ENCODE measurements at places on chromosomes 2 and 18.

DNA sequence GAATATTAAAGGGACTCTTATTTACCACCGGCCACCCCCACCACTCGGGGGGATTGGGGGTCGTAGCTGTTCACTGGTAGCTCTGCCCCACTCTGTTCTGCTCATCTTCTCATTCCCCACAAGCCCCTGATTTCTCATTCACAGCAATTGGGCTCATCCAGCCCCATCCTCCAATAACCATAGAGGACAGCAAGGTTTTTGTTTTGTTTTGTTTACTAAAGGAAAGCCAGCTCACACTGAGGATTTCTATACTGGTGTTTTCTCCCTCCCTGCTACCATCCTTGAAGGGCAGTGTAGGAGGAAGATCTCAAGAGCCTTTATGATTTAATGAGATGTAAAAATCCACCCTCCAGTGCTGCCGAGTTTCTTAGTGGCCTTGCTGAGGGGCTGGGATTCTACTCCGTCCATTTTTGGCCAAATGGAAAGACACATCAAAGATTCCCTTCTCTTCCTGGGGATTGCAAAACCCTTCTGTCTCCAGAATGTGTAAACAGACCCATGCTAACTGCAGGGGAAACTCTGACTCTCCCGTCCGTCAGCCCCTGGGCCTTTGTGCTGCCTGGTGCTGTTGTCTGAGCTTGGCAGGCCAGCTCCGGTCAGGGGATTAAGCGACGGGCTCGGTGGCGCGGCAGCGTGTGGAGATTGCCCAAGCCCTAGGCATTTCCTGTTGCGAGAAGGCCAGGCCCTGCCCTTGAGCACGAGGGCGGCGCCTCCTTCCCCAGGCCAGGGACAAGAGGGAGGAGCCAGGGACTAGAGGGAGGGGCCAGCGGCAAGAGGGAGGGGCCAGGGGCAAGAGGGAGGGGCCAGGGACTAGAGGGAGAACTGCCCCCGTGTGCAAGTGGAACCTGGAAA, 165.0 kb downstream of the ANTXR1 start:
- no peak for DNase-seq

DNA sequence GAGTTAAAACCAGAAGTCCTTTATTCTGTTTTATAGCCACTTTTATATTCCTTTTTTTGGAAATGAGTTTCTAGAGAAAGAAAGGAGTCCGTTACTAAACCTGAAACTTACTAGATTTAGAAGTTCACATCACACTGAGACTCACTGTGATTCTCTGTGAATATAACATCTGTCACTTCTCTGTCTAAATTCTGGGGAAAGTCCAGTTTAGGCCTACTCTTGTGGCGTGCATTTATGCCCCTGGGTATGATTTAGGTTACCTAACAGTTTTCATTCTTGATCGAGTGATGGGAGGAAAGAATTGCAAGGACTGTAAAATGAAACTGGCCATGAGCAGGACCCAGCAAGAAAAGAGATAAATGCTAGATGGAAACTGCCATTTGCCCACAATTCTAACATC, 449.6 kb downstream of the SPAG16 start:
- DNase-seq: no peak

DNA sequence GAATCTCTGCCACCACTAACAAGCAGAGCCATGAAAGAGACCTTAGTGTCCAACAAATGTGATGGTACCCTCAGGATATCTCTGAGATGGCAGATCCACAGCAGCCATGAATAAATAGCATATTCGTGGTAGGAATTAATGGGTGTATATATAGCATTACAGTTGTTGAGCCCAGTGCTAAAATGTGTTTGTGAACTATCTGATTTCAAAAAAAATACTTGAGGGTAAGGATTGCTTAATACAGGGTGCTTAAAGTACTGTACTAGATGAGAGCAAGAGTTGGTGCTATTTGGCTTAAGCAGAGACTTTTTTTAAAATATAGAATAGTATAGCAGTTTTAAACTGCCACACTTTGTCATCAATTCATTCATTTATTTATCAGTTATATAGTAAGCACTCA, 101.5 kb upstream of the GALNT5 start:
- DNase-seq: no peak

GRCh38 chr2:207478572-207478971, 51.2 kb upstream of the CREB1 start:
- DNase-seq: no peak

DNA sequence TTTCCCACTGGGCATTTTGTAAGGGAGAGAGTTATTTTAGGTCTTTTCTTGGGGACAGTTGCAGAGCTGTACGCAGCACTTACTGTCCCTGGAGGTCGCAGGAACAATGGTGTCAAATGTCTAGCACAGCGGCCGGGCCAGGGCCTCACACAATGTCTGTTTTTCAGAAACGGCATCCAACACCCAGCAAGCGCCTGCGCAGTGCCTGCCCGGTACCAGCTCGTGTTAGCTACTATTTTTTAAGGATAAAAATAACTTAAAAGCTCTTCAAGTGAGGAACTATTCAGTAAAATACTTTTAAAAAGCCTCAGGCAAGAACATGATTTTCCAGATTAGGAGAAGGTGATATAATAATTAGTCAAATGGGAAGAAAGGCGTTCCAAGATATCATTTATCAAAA, 90.0 kb downstream of the MBP start:
- DNase-seq: no peak

GRCh38 chr2:210315015-210315788, at the start of gene MYL1:
MYL1 (minus strand) TSS chr2:210315174; CDS start chr2:210315042, 132 bp downstream.
- DNase-seq: no peak

- no peak for DNase-seq
Measured at GRCh38 chr2:67216103-67216502, 181.0 kb upstream of the ETAA1 start.

DNA sequence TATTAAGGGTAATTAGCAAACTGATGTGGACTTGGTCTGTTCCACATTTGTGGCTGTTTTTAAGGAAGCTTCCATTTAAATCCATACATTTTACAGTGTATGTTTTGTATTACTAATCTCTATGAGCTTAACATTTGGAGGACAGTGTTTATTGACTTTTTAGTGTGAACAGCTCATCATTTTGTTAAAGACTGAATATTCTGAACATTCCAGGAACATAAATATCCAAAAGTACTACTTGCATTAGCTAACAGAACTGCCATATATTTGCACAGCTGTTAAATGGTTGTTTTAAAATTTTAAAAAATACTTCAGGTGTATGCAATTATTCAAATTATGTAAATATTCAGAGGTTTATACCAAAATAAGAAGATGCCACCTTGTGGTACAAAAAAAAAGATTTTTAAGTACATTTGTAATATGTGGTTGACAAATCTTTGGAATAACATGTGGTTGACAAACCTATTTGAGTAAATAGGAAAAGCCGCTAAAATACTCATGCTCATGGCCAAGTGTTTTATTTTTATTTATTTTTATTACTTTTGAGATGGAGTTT, 439.7 kb upstream of the FANCL start:
- DNase-seq: no peak

GRCh38 chr18:58258692-58259342, 214.8 kb downstream of the NEDD4L start:
- DNase-seq: no peak

DNA sequence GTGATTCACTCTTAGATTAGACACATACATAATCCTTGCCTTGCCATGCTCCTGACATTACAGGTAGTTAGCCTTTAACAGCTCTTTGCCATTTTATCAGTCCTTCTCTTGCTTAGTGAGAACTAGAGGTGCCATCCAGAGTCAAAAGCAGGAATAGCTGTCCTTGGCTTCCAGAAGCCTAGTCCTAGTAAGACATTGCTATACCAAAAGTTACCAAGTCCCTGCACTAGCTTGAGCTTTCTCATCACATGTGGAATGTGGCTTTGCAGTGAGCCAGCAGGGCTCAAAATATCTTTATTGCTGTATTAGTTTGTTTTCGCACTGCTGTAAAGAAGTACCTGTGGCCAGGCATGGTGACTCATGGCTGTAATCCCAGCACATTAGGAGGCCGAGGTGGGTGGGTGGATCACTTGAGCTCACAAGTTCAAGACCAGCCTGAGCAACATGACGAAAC, 104.7 kb upstream of the NOSTRIN start:
- DNase-seq: no peak

- DNase-seq: no peak
Measured at GRCh38 chr2:1972948-1973347, 228.6 kb upstream of the PXDN start.

DNA sequence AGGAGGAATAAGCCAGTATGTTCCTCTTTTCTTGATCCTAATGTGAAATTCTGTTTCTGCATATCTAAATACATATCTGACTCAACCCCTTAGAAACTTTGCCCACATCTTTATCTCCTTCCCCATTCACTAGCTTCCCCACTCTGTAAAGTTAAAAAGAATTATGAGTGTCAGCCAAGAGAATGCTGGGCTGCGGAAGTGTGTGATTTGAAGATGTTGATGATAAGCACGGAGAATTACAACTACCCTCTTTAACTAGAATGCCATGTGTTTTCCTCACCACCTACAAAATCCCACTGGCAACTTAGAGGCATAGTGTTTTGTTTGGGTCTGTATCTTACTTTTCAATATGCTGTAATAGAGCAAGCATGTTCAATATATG, 490.4 kb upstream of the FANCL start:
- no peak for DNase-seq

DNA sequence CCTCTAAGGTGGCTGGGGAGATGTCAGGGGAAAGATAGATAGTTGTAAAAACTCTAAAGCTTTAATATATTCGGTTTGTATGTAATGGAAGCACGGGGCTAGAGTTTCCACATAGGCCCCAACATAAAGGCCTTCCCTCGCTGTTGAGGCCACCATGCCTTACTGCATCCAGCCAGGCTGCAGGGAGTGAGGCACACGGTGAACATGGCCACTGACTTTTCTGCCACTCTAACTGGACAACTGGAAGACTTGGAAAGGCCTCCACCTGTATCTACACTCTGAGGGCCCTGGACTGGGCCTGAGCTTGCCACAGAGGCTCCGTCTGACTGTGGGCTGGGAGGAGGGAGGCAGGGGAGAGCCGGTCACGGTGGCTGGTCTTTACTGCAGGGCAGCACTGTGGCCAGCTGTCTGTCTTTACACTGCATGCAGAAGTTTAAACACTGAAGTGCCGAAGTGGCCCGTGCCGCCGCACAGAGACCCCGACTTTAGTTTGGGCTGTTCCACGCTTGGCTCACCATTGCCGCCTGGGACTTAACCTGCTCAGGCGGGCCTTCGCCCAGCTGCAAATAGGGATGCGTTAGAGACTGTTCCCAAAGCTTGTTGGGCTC, 66.7 kb downstream of the EMILIN2 start:
- DNase-seq: peak; percentile 54

DNA sequence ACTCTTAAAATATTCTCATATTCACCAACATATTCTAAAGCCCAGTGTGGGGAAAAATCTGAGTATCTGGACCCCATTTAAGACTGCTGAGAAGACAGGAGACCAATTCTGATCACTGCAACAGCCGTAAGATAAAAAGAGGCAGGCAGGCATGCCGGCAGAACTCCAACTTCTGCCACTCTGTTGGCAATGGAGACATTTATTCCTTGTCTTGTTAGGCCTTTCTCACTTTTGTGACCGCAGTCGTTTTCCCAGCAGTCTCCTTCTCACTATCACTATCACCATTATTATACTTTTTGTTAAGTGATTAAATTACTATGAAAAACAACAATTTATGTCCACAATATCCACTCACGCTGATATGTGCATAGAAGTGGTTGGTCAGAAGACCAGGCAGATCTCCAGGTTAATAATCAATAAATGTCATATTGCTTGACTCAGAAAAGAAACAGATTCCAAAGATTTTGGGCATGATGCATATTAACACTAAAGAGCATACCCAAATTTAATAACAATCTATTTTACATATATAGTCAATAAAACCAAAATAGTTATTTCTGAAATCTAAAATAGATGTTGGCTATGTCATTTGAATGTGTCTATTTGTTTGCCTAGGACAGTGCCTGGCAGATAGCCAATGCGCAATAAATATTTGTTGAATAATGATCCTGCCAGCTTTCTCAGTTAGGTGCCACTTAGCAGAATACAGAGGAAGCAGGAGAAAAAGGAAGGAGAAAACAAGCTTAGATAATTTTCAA, 38.2 kb downstream of the SESTD1 start:
- no peak for DNase-seq

- no peak for DNase-seq
Measured at GRCh38 chr18:69257861-69258458, 142.7 kb upstream of the DOK6 start.

- DNase-seq: no peak
Measured at GRCh38 chr2:8006181-8006580, 675.7 kb upstream of the ID2 start.

DNA sequence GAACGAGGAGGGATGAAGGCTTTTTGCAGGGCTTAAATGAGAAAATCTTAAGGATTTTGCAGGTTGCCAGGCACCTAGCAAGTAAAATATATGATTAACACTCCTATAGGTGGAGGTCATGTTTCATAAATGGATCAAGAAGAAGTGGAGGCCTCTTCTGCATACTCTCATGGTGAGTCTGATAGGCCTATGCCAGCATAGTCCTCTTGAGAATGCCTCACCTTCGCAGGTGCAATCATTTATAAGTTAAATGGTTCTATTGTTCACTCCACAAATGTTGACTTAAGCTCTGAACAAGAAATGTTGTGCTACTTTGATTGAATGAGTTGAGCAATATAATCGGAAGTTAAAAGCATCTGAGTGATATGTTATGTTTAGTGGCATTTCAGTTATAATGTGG, 12.1 kb downstream of the LRRTM1 start:
- DNase-seq: no peak

DNA sequence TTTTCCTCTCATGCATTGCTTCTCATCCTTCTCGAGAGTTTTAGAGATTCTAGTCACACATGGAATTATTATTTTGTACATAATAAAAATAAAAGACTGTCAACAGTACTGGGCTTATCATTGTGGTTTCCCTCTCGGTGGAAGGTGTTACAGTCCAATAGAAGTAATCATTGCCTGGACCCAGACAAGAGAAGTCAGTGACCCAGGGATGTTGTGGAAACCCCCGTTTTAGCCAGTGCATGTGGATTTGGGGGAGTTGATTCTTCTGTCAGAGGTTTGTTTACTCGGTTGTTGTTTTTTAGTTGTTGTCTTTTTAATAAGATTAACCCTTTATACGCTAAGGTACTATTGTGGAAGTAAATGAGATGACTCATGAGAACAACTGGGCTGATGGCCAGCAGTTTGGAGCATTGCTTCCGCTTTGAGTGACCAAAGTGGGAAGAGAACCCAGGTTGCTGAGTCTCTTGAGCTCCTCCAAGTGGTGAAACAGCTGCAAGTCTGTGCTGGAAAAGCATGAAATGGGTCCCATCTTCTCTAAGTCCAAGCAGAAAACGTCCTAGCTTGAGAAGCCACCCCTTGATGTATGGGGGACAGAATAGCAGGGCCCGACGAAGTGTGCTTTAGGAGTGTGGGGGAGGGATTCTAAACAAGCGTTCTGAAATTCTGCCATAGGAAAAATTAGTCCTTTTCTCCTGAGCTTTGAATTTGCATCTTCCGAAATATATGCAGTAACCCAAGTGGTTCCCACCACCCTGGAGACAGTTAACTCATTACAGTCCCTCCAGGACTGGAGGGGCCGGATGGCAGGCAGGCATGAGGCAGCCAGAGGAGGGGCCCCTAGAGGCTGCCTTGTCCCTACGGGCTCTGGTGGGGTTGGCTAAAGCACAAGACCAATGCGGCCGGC, 61.8 kb upstream of the GPR45 start:
- no peak for DNase-seq

GRCh38 chr2:237474442-237474911, 12.6 kb upstream of the MLPH start:
- no peak for DNase-seq
